ENCODE measurements at places on chromosomes 3 and 15.

GRCh38 chr15:89367485-89368451 is 33.1 kb upstream of the POLG start:
- no peak for DNase-seq

GRCh38 chr15:73323956-73324355 is 44.8 kb downstream of the HCN4 start:
- no peak for DNase-seq

- DNase-seq = no peak
These were observed 134.4 kb downstream of the MYLK start for GRCh38 chr3:123749711-123750110.

DNA sequence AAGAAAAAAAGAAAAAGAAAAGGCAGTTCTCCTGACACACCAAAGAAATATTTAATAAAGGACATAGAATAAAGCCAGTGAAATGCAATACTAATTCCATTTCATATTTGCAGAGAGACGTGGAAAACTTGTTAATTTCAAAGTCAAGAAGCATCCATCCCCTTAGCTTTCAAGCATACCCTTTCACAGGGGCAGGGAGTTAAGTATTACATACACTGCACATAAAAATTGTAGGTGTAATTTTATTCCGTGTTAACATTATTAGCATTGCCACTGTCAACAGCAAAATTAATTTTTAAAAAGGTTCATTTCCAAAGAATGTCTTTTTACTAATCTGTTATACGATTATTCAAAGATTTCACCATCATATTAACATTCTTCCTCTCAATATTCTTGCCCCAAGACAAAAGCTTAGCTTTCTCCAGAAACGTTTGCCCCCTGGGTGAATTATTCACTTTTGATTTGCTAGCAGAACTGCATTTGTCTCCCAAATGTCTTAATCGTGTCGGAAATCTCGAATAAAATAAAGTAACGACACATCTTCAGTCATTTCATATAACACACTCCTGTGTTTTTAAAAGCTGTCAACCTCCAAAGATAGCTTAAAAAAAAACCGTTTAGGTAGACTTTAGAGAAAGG is 517.9 kb downstream of the MECOM start:
- DNase-seq = no peak

DNA sequence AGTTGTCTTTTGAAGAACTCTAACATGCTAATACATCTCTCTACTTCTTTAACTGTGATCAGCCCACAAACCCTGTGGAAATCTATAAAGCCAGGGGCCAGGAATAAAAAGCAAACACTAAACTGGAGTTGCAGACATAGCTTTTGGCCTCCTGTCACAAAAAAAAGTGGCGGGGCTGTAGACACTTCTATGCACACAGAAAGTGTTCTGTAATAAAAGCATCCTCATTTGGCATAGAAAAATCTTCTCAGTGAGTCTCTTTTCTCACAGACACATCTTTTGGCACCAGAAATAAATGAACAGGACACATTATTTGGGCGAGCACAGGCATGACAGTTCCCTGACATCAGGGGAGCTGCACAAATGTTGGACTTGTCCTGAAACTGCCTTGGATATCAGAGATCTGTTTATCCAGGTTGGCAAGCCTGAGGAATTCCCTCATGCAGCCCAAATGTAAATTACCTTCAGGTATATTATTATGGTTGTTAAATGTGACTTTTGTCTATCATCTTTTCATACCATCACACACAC is 355.4 kb downstream of the FGF12 start:
- DNase-seq = no peak
